ENCODE measurements at places on chromosomes 16 and 17.

DNA sequence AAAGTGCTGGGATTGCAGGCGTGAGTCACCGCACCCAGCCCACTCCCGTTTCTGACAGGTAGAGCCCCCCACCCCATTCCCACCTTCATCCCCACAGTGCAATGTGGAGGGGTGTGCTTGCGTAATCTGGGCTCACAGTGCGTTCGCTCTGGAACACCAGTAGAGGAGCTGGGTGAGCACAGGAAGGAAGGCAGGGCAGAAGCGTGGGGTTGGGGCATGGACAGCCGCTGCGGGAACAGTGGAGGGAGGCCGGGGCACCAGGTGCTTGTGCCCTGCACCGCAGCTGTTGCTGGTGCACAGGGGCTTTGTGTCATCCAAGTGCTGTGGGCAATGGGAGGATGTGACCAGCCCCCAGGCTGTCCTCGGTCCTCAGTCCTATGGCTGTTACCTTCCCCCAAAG lies 24.7 kb downstream of the KDM8 start:
- DNase-seq = no peak

DNA sequence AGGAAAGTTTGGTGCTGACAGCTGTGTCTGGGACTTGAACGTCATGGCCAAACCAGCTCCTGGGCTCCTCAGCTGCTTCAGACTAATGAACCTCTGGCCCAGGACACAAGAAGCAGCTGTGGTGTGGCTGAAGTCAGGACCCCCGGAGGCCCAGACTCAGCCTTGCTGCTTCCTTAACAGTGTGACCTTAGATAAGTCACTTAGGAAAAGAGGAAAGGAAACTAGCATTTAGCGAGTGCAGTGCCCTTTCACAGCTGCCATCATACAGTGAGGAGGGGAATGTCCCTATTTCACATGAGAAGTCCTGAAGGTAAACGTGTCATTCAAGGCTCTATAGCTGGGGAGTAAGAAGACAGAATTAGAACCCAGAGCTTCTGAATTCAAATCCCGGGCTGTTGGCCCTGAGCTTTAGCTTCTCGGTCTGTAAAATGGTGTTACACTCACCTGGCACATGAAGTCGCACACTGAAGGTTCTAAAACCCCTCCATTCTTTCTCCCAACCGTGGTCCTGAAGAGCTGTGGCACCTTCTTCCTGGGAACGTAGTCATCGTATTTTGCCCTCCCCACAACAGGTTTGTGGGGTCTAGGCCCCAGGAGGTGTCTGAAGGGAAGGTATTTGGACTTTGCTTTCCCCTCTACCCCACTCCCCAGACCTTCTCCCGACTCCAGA lies 910 bp upstream of the RAMP2 start:
- DNase-seq = no peak

GRCh38 chr16:83350481-83350880 lies 457.3 kb upstream of the HSBP1 start:
- no peak for DNase-seq

GRCh38 chr17:72466606-72467005 lies 345.8 kb downstream of the SOX9 start:
- no peak for DNase-seq

- DNase-seq = no peak
Observed at GRCh38 chr16:595942-596735, 6.3 kb downstream of the RAB40C start.

- DNase-seq = no peak
Observed at GRCh38 chr17:81389585-81389984, 5.7 kb upstream of the BAHCC1 start.

GRCh38 chr17:36591434-36592315 lies at the start of gene DHRS11:
Gene DHRS11, plus strand, starts transcription at chr17:36591879. Its CDS starts 131 bp downstream, at chr17:36592010.
- DNase-seq = peak; percentile 60

- DNase-seq = no peak
Observed at GRCh38 chr16:30488764-30489605, 16.4 kb downstream of the ITGAL start.

DNA sequence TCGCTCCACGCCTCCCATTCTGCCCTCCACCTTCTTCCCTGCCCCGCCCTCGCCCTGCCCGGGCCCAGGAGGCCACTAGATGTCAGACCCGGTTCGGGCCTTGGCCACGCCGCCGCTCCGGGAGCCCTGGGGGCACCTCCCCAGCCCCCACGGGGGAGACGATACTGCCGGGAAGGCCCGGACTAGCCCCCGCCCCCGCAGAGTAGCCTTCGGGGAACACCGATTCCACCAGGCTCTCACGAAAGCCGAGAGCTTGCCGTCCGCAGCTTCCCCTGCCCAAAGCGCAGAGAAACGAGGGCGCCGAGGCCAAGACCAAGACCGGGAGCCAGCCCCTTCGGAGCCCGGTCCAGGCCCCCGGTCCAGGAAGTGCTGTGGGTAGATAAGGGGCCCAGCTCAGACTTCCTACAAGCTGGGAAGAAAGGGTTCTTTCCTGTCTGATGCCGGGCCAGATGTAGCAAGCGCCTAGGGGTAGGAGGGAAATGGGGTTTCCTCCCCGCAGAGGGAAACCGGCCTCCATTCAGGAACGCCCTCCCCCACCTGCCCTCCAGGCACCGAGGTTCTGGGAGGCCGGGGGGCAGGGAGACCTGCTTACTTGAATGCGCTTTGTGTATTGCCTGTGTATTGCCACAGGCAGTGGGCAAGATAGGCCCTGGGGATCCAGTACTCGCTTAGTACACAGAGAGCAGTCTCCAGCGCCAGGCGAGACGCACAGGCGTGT lies 806 bp upstream of the CYB561 start:
- no peak for DNase-seq

- no peak for DNase-seq
Observed at GRCh38 chr16:87795336-87795735, 29.6 kb upstream of the KLHDC4 start.

- no peak for DNase-seq
Observed at GRCh38 chr17:16250635-16251034, 33.6 kb downstream of the PIGL start.

DNA sequence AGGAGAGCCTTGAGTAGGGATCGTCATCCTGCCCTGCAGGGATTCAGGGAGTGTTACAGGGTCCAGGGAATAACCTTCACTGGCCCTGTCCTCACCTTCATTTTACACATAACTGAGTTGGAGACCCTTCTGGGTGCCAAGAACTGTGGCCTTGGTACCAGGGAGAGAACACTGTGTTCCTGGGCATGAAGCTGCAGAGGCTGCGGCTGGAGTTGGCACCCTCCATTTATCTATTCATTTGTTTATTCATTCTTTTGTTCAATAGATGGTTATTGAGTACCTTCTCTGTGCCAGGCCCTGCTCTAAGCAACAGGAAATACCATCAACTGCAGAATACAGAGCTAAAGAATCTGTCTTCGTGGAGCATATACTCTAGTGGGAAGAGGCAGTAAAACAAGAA lies 6.7 kb downstream of the ABCC3 start:
- no peak for DNase-seq

DNA sequence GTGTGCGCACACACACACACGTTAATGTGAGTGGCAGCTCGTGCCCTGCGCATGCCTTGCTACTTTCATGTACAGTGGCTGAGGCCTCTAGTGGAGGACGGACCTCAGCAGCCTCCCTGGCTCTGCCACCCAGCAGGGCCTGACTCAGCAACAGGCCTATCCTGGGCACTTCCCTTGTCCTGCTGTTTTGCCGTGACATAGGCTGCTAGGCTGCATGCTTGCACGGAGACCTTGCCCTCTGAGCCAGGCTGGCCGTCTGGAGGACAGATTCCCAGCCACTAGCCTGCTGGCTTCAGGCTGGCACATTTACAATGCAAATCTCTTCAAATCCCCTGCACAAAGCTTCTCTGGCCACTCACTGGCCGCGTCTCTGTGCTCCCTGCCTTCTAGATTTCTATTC lies 9.5 kb downstream of the RNF213 start:
- no peak for DNase-seq

DNA sequence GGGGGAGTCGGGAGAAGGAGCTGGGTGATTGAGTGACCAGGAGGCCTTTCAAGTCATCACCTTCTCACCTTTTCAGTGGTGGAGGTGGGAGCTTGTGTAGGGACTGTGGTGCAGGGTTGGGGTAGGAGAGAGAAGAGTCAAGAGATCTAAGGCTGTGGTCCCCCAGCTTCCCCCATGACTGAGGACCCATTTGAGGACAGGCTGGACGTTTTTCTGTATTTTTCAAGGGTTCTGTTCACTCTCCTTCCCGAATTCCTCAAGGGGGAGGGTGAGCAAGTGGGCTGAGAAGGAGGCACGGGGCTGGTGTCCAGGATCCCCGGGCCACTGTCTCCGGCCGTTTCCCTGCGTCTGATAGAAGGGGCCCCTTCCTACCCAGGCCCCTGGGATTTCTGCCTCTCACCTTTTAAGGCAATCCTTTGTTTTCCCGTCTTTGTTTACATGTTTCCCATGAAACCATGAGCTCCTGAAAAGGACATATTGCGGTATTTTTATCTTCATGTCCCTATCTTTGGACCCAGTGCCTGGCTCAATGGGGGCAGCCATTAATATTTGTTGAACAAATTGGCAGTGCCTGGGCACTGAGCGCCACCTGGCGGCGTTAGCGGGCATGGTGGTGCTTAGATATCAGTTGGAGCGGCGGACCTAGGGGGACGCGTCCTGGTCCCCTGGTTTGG lies 9.2 kb upstream of the CD300A start:
- DNase-seq = peak; percentile 62

- no peak for DNase-seq
Observed at GRCh38 chr16:87964049-87964659, 12.9 kb downstream of the BANP start.

DNA sequence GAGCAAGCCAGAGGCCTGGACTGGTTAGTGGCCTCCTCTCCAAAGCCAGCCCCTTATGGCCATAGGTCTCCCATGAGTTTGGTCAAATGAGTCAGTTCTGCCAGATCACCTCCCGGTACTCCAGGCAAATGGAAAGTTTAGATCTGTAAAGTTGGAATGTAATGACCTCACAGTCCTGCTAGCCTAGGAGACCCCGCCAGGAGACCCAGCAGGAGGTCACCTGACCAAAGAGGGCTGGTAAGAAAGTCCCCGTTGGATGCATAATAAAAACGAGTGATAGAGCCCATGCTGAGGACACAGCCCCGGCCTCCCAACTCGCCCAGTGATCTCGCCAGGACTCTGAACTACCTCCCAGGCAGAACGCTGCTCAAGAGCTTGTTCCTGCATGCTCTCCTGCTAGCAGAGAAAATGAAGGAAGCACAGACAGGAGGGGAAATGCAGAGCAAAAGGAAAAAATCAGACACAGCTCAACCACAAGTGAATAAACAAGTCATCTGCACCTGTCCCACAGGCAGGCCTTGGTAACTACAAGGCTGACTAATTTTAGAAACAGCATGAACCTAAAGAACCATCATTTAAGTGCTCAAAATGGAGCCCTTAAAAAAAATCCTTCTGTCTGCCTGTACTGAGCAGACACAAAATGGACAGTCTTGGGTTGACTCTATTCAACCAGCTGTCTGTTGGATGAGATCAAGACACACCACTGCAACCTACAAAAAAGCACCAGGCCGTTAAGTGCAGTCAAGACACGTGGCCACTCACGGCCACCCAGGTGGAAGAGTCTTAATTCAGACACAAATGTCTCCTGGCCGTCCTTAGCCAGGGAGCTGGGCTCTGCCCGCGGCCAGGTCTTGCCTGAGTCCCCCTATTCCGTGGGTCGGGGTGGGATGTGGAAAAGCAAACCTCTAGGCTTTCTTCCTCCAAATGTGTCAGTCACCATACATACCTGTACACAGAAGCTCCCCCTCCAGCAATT lies 9.2 kb downstream of the CDIP1 start:
- DNase-seq = no peak

DNA sequence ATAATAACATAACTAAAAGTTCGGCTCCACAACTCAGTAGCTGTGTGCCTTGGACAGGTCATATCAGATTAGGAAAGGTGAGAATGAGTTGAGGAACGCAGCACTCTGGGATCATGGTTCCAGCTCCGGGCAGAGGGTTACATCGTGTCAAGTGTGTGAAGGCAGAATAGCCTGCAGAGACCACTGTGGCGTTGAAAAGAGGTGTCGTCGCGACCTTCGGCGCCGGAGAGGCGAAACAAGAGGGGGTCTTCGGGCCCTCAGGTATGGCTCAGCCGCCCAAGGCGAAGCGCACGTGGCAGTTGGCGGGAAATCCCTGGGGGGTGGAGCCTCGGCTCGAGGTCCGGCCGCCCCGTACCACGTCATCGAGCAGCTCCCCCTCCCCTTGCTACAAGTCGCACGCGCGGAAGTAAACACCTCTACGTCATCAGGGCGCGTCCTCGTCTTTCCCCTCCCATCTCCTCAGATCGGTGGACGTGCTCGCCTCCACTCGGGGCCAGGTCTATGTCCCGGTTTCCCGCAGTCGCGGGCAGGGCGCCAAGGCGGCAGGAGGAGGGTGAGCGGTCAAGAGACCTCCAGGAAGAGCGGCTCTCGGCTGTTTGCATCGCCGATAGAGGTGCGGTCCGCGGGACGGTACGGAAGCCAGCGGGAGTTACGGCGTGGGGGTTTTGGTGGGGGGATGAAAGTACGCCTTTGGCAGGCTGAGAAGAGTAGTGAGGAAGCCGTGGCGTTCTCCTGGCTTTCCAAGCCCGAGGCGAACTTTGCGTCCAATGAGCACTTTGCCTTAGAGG lies at the start of gene DHX40:
Gene DHX40, plus strand, starts transcription at position 440 of the 788 bp plus-strand sequence. Its CDS starts 62 bp downstream, at position 502.
- DNase-seq = peak; percentile 96

DNA sequence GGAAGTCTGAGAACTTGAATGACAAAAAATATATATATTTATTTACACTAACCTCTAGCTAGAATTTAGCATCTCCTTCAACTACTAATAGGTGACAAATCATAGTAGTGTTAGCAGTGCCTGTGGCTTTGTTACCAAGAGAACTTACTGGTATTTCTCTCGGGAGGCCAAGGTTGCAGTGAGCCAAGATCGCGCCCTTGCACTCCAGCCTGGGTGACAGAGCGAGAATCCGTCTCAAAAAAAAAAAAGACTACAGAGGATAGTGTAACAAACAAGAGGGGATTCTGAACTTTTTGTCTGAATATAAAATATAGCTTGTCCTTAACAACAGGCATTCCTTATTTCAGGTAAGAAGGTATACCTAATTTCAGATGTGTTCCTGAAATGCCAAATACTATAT lies 1.3 kb upstream of the SUZ12 start:
- no peak for DNase-seq

- DNase-seq = no peak
Observed at GRCh38 chr17:27361695-27362094, 67.8 kb downstream of the WSB1 start.

DNA sequence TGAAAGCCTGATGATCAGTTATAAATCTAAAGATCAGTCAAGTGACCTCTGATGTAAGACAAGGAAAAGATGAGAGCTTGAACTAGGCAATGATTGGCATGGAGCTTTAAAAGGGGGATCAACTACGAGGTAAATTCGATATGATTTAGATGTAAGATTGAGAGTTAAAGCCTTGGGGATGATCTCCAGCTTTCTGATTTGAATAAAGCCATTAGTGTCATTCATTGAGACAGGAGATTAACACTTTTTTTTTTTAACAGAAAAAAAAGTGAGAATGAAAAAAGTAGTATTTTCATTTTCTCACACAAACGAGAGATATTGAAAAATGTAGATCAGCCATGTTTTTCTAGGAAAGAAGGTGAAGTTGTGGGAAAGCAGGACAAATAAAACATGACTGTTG lies 225.4 kb downstream of the CNTNAP4 start:
- no peak for DNase-seq
